ENCODE measurements at places on chromosomes 3 and 15. TPM values are rescaled to one million over a fixed set of nuclear protein-coding genes. Genes with fewer than 3 reads are reported as not detected.
A peak's percentile ranks its signal among the peaks of the same experiment; 100 is the strongest.

CALML4 gene
- polyA plus RNA-seq, result 39.0 TPM

DNA sequence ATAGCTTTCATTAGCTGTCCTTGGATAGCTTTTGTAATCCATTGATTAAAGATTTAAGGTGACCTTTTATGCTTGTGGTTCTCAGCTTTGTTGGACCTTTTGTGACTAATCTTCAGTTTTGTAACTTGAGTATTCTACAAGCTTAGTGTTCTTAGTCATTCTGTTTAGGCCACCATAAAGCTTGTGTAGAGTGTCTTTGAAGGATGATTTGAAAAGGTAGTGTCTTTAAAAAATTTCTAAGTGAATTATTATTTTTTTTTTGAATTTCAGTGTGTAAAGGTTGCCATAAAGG lies 7.5 kb downstream of the MORF4L1 start:
- no peak for DNase-seq

- DNase-seq, result no peak
Measured at GRCh38 chr3:138199851-138200250, 12.8 kb downstream of the ARMC8 start.

DNA sequence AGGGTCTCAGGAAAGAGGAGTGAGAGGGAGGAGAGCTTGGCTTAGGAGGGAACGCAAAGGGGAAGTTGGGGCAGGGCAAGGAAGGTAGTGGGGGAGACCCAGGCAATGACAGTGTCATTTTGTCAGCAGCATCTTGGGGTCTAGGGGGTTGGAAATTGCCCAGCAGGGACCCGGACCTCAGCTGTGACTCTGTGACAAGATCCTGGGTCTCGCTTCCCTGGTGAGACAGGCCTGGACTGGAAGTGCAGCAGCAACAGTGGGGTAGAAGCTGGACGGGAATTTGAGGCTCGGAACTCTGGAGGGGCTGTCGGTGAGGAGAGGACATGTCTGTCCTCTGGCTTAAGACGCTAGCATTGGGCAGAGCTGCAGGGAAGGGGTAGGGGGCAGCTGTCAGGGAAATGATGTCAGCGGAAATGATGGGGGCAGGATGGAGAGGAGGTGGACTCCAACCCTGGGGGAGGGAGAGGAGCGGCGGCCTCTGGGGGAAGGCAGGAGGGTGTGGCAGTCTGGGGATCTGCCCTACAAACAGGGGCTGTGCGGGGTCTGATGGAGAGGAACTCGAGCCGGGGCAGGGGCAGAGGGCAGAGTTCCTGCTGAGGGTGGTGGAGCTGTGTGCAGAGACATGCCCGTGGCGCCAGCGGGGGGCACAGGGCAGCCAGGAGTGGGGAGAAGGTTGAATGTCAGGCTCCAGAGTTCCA lies 12.3 kb downstream of the ANPEP start:
- DNase-seq, result no peak

- no peak for DNase-seq
Measured at GRCh38 chr3:16239780-16240179, 25.0 kb downstream of the DPH3 start.

GRCh38 chr15:96774216-96774615 lies 443.7 kb downstream of the NR2F2 start:
- no peak for DNase-seq

DNA sequence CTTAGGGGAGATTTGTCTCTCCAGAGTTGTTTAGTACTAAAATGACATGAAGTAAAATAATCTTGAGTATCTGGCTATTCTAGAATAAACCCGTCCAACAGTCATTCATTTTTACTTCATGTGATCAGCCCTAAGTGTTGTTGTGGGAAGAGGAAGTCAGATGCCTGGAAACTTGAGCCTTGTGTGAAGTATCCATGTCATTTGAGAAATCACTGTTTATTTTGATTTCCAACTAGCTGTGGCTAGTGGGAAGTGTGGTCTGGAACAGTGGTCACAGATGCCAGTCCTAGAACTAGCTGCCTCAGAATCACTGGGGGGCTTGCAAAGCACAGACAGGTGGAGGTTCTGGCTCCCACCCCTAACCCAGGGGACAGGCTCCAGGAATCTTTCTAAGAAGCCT lies 77.7 kb upstream of the LIMD1 start:
- DNase-seq, result no peak

GRCh38 chr15:66702787-66703539 lies 927 bp downstream of the SMAD6 start:
- DNase-seq, result no peak

GRCh38 chr3:32495085-32495484 lies 7.6 kb downstream of the CMTM6 start:
- DNase-seq, result no peak

POLQ gene
- polyA plus RNA-seq, result 4.7 TPM

- peak; percentile 54 for DNase-seq
Measured at GRCh38 chr3:102225407-102226132, 209.2 kb upstream of the ZPLD1 start.

DNA sequence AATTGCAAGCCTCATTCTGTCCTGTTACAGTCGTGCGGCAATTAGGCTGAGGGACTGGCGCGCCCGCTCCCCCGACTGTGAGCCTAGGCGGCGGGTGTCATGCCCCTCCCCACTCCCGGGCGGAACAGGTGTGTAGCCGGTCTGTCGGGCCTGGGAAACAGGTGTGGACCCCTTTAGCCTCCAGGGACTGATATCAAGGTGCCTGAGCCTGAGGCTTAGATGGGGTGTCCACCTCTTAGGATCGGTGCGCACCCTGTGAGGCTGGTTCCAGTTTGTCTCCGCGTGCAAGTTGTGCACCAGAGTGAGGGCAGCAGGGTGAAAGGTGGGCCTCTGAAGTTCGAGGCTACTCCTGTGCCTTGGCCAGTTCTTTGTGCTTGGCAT lies 686 bp downstream of the VPS8 start:
- DNase-seq, result no peak

DNA sequence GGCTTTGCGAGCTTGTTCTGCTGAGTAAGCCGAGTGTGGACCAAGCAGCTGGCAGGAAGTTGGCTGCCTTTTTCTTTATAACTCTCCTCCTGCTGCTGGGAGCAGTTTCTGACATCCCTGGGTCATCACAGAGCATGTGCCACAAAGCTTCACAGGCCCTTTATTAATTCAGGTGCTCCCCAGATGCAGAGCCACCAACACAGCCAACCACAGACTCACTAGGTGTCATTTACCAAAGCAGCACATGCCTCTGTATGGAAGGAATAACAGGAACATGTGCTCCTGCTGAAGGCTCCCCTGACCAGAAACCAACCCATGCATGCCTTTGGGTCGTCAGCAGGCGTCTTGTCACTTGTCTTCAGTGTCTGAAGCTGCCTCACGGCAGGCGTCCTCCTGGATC lies 152.5 kb downstream of the ADAMTS17 start:
- no peak for DNase-seq

GRCh38 chr15:32106401-32107381 lies 76.4 kb downstream of the CHRNA7 start:
- DNase-seq, result no peak

DNA sequence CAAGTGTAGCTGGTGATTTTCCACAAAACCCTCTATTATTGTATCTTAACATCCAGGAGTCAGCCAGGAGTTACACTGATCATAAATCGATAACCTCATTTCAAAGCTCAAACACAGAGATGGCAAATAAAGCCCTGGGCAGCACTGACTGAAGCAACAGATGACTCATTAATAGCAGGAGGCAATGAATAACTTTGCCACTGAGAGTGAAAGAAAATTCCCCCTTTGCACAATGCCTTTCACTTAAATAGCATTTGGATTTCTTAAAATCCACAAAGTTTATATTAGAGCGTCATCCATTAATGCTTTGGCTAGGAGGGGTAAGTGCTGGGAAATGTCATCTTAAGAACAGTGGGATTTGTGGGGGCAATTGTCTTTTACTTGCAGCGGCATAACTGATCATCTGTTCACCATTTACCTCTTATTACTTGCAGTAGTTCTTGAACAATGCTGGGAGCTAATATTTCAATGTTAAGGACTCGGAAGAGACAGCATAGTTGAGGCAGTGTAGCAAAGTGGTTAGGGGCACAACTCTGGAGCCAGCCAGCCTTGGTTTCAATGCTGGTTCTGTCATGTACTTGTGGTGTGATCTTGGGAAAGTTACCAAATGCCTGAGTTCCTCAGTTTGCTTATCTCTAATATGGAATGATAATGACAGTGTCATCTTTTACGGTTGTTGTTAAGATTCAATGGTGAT lies 630.4 kb upstream of the TBL1XR1 start:
- no peak for DNase-seq

DNA sequence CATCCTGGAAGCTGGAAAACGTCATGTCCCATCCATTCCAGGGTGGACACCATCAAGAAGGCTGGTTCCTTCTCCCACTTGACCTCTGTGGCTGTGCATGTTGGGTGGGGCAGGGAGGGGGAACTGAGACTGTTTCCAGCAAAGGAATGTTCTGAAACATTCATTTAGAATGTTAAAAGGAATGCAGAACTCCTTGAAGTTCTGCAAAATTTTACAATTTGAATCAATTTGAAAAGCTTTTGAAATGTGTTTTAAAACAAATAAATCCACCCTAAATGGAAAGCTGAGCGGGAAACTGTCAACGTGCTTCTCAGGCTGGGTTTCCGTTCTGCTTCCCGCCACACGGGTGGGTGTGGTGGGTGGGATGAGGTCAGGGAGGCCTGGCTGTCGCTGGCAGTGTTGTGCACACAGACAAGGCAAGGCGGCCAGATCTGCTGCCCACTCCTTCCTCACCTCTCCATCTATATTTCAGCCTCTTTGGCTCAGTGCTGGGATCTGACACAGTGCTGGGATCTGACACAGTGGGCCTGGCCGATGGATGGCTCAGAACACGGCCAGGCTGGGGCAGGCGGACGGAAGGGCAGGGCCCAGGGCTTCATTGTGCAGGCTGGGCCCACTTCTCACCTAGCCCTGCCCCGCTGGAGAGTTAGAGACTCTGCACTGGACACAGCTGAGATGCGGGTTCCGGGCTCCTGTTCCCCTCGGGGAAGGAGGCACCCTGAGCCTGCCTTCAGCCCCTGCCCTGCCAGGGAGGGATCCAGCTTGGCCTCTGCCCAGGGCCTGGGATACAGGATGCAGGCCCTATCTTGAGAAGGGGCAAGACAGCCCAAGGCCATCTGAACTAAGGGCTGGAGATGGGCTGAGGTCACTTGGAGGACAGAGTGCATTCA lies 110.4 kb downstream of the TMEM266 start:
- no peak for DNase-seq

DNA sequence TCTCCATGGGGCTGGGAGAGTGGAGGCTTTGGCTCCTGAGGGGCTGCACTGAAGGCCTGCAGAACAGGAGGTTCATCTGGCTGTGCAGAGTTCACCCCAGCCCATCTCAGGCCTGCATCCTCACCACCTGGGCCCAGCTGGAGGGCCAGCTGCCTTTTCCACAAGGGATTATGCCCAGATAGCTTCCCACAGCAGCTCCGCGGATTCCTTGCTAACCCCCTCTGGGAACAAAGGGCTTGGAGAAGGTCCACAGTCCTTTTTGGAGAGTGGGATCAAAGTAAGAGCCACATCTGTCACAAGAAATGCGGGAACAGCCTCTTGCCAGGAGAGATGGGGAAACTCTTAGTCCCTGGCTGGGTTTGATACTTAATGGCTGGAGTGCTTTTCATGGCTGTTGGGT lies 164.7 kb upstream of the RGMA start:
- DNase-seq, result no peak

- no peak for DNase-seq
Measured at GRCh38 chr15:74866090-74866489, 7.1 kb downstream of the SCAMP2 start.

DNA sequence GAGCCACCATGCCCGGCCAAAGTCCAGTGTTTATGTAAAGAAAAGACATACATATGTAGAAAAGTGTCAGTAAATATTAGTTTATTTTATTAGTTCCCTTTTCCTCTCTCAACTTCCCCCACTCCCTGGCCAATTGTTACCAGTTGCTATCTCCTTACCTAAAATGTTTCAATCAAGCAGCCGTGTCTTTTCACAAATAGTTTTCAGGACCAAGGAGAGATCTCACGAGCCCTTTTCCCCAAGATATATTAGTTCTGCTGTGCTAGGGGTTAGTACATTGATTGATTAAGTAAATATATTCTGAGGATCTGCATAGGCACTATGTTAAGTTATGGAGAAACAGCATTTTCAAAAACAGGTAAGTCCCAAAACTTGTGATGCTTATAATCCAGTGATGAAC lies 87.4 kb downstream of the ZIC4 start:
- DNase-seq, result no peak

THAP10 gene
- polyA plus RNA-seq, result 7.9 TPM

- no peak for DNase-seq
Measured at GRCh38 chr3:48107227-48107626, 81.0 kb downstream of the CDC25A start.

DNA sequence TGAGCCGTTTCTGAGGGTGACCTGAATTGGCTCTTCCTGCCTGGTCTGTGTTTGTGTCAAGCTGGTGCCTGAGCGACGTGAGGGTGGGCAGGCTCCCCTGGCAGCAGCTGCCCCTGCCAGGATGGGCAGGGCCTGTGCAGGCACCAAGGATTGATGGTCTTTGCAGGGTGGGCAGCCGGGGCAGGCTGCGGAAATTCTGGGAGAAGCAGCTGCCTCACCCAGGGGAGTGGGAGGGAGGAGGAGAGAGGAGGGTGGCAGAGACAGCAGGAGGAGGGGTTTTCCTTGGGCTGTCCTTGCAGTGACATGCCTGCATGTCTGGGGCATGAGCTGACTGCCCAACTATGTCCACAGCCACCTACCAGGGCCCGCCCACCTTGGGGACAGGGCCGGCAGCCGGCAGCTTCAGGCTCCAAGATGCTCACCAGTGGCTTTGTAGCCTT lies 27.9 kb upstream of the SLC6A6 start:
- DNase-seq, result no peak

FGF12 gene
- 7.3 TPM for polyA plus RNA-seq
